ENCODE measurements at places on chromosomes 12 and 14.

DNA sequence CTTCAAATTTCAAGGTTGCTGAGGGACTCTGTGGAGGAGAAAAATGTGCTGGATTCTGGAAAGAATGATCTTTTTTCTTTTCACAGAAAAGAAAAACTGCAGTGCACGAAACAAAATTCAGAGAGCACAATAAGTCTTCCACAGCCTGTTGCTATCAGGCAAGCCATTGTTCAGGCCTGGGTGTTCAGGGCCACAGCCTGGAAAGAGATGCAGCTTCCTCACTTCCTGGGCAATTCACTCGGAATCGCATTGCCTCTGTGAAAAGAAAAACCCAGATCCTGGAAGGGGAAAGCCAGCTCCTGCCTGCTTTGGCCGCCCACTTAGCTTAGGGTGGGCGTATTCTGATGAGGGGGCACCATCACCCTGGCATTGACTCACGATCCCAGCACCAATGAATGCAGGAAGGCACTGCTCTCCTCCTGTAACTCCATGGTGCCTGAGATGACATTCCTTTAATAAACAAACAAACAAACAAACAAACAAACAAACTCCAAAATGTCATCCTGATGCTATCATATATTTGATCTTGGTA, 863.9 kb downstream of the BCL11B start:
- DNase-seq, result no peak

DNA sequence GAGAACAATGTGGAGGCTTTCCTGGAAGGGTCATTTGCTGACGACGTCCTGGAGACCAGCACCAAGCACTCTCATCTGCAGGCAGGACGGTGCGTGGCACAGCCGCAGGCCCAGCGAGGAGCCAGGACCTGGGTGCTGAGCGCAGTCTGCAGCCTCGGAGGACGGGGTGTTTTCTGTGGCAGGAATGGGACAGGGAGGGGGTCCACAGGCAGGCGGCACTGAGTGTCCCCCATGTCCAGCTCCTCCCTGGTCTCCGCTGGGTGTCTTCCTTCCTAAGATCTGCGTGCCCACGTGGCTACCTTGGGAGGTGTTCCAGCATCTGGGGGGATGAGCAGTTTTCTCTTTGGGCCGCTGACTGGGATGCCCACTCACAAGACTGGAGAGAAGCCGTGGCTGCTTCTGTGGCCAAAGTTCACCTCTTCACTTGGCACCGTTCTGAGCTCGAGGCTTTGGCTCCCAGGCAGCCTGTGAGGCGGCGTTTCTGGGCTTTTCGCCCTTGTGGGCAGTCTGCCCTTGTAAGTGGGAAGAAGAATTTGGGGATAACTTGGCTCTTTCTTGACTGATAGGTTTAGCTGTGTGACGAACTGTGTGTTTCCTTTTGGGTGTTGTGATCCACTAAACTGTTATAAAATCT, 72.2 kb downstream of the NOC4L start:
- no peak for DNase-seq

GRCh38 chr12:124730455-124730932, 133.2 kb downstream of the SCARB1 start:
- DNase-seq, result no peak

DNA sequence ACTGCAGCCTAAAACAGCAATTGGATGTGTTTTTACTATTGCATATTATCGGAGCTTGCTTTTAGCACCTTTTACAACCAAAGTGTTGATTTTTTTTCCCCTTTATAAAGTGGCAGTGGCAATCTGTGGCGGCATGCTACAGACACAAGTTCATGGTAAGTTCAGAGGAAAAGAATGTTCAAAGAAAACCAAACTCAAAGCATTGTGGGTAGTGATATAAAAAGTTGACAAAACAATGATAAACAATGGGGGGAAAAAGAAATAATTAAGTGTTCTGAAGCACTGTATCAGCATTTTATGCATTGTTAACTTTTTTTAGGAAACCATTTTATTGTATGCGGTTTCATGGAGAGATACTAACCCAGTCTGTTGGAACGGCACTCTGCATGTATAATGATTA, 492.0 kb upstream of the SOX5 start:
- DNase-seq, result no peak

- DNase-seq, result no peak
These were observed 38.9 kb downstream of the FERMT2 start for GRCh38 chr14:52911904-52912303.
